CD8-positive, alpha-beta memory T cell (primary cell): ENCODE measurements at places on chromosomes 12 and 14.
A peak's percentile ranks its signal among the peaks of the same experiment; 100 is the strongest.

GRCh38 chr14:55579724-55580469 lies at the start of gene KTN1:
Gene KTN1 (plus strand): TSS chr14:55580207. CDS start chr14:55612049, 31,842 bp downstream.
- DNase-seq = peak; percentile 86

DNA sequence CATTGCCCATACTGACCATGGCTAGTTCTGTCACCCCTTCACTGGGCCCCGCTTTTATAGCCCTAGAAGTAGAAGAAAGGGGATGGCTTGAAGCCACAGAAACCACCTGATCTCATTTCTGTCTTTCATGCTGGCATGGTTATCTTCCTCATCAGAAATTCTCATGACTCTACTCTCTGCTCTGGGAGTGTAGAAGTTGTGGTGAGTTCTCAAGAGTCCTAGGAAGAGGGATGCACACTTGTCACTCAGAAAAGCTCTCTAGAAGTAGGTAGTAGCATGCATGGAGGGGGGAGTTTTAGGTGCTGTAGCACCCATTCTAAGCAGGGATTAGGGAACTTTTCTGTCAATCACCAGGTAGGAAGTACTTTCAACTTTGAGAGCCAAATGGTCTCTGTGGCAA lies 6.1 kb upstream of the CMA1 start:
- DNase-seq = no peak

GRCh38 chr14:75673345-75674035 lies 12.4 kb downstream of the TTLL5 start:
- no peak for DNase-seq

- no peak for DNase-seq
Measured at GRCh38 chr14:104877066-104877805, 12.2 kb downstream of the CEP170B start.

- DNase-seq = no peak
Measured at GRCh38 chr12:57057067-57057751, 7.3 kb upstream of the MYO1A start.

GRCh38 chr14:75579338-75579864 lies 981 bp downstream of the FLVCR2 start:
- no peak for DNase-seq

GRCh38 chr12:95074766-95075165 lies 1.3 kb upstream of the NR2C1 start:
- DNase-seq = no peak

GRCh38 chr14:101917413-101918017 lies 46.9 kb upstream of the DYNC1H1 start:
- no peak for DNase-seq

- DNase-seq = no peak
Measured at GRCh38 chr12:67698672-67699581, 50.4 kb downstream of the DYRK2 start.

GRCh38 chr14:77172916-77173315 lies 8.7 kb upstream of the TMEM63C start:
- no peak for DNase-seq

DNA sequence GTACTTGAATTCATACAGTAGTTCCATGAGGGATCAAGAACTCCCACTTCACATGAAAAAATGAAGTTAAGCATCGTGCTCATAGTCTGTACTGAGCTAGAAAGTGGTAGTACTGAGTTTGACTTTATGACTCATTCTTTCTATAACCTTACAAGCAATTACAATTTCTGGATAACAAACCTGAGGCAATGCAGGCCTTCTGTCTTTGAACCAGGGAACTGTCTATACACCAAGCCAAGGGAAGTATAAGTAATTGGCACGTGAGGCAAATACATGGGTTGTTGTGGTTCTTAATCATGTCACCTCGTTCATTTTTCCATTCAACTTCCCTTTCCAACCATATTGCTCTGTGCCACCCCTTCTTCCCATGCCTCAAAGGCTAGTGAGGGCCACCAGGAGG lies 16.8 kb downstream of the GNS start:
- no peak for DNase-seq

DNA sequence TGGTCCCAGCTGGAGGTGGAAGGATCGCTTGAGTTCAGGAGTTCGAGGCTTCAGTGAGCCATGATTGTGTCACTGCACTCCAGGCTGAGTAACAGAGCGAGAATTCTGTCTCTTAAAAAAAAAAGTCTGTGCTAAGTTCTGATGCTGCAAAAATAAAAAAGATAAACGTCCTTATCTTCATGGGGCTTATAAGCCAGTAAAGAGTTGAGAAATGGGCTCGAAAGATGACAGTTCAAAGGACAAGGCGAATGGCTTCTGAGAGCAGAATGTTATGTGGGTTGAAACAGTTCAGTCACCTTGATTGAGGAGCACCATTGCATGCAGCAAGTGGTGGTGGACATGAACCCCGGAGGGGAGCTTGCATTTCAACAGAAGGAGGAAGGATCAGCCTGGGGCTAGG lies 4.7 kb downstream of the TSPAN9 start:
- DNase-seq = no peak

DNA sequence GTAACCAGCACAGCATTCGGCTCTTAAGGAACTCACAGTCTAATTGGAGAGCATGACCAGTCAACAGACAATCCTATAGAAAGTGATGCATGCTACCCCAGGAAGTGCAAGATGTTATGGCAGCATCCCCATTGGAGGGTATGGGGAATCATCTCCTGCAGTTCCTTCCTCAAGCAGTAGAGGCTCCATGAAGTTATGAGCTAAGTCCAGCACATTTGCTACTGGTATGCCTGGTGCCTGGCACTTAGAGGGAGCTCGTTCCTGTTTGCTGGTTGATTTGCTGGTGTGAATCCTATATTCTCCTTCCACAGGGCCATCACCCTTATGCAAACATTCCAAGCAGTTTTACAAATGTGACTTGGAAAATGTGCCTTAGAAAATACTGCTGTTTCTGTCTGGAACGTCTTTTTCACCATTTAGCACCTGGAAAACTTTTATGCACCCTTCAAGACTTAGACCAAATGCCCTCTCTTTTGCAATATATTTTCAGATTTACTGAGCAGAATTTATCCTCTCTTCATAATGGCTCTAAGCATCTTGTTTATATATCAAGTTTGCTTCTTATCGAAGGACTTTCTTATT lies 136.1 kb upstream of the WSCD2 start:
- DNase-seq = no peak

DNA sequence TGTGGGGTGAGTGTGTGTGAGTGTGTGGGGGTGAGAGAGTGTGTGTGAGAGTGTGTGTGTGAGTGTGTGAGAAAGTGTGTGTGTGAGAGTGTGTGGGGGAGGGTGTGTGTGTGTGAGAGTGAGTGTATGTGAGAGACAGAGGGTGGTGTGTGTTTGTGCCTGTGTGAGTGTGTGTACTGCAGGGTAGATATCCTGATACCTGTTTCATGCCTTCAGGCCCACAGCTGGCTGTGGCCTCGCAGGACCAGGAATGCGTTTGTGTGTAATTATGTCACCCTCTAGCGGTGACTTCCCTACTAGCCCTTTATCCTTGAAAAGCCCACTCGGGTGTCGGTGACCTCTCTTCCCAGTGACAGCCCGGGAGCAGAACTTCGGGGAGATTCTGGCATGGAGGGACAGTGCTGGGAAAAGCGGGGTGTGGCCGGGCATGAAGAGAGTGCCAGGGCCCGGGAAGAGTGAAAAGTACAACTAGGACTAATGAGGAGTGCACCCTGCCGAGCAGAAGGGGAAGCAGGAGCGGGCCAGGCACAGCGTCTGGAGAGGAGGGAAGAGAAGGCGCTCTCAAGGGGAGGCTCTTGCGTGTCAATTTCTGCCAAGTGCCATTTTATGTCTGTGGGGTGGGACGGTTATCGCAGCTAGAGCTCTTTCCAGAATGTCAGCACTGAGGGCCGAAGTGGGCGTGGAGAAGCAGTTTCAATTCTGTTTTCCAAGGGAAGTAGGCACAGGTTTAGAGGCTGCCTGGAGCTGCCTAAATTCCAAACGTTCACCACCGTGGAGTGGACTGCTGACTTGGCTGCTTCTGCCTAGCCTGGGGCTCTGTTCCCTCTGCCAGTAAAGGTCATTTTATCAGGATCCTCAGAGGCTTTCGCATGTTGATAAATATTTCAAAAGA lies 11.0 kb upstream of the FBXL14 start:
- DNase-seq = peak; percentile 69

DNA sequence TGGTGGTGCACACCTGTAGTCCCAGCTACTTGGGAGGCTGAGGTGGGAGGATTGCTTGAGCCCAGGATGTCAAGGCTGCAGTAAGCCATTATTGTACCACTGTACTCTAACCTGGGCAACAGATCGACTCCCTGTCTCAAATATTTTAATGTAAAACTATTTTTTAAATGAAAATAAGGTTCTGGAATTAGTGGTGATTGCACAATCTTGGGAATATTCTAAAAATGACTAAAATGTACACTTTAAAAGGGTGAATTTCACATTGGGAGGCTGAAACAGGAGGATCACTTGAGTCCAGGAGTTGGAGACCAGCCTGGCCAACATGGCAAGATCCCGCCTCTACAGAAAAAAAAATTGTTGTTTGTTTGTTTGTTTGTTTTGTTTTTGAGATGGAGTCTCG lies 12.9 kb upstream of the TMBIM6 start:
- no peak for DNase-seq

DNA sequence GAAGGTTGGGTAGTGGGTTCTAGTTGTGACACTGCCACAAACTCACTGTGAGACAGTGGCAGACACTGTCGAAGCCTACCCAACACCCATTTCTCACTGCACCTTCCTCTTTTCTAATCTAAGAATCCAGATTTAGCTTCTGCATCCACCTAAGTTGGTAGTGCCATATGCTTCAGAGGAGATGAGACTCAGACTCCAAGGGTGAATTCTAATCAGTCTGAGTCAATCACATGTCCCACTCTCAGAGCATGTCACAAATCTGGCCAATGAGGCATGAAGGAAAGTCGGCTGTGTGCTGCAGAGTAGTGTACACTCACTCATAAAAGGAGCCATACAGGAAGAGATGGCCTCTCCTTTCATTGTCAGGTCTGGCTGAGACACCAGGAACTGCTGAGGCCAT lies 102.1 kb upstream of the RAP1B start:
- no peak for DNase-seq

DNA sequence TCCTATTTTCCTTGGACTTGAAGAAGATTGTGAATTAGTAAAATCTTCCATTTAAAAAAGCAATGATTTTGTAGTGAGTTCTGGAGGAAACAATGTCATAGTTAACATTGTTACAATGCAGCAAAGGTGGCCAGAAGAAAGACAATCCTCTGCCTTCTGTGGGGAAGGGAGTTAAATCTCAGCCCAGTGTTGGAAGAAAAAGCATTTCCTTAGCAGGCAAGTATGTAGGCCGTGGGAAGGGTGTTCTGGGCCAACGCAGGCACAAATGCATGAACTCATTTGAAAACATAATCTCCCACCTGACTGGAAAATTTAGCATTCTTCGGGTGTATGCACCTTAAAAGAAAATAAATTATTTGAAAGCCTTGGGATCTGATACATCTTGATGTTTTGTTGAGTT lies 258.6 kb downstream of the ADAMTS20 start:
- no peak for DNase-seq

DNA sequence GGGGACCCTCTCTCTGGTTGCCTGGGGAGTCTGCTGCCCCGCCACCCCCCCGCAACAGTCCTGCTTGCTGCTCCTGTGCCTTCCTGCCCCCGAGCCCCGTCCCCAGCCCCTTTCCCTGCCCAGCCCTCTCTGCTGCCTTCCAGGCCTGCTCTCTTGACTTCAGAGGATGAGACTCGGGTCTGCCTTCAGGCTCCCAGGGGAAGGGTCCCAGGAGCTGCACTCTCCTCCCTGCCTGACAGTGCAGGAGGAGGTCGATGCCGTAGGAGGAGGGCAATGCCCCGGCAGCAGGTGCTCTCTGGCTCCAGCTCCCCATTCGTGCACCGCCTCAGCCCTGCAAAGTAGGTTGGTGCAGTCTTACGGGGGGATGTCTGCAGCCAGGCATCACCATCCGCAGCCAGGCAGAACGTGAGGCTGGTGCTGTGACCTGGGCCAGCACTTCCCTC lies 185.1 kb upstream of the C14orf180 start:
- DNase-seq = no peak

DNA sequence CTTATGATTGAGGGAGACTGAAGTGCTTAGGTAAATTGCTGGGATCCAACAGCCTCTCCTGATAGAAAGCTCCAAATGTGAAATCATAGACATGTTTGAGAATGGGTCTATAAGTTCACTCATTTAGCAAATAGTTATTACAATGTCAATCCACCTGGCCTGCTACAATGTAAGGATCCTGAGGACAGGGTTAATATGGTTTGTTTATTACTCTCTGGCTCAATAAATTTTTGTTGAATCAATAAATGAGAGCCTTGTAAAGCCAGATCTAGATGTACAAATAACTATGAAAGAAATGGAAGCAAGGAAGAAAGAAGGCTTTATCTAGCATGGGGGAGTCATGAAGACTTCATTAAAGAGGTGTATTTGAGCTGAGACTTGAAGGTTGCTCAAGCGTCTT lies 165.6 kb upstream of the IGF1 start:
- DNase-seq = no peak

DNA sequence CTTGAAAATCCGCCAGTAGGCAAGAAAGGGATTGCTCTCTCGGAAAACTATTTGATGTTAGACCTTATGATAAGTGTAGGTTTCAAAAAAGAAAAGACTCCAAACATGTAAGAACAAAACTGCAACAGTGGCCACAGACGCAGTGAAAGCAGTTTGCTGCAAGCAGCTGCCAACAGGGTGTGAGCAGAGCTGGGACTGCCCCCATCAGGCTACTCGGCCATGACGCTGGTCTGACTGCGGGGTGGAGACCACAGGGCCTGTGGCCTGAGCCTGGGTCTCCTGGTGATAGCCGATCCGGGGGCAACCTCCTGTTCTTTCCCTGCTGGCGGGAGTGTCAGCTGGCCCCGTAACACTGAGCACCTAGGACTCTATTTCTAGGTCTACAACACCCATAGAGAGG lies 63.2 kb downstream of the AMN start:
- no peak for DNase-seq
